Right atrium auricular region (tissue), 2 donors: ENCODE measurements at places on chromosomes 5 and 9. TPM values are rescaled to one million over a fixed set of nuclear protein-coding genes. Genes with fewer than 3 reads are reported as not detected.

DNA sequence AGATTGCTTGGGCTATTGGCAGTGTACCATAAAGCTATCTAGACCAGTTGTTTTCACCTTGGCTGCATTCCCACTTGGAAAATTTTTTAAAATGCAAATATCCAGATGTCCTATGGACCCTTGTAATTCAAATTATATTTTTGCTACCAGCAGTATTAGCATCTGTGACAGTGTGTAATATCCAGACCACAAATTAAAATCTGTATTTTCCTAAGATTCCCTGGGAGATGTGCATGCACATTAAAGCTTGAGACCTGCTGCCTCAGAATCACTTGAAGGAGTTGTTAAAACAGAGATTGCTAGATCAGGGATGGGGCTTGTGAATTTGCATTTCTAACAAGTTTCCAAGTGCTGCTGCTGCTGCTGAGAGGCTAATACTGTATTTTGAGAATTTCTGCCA is 381.2 kb upstream of the PDE4D start:
- no peaks in the 10 kb centered on the region for H3K36me3 ChIP-seq
- H3K27ac ChIP-seq, result no peak overlapping the region
- H3K27me3 ChIP-seq, result no peaks in the 10 kb centered on the region

- no peaks in the 10 kb centered on the region for H3K36me3 ChIP-seq
- no peaks in the 10 kb centered on the region for H3K4me1 ChIP-seq
- no peak overlapping the region for H3K27ac ChIP-seq
Measured at GRCh38 chr5:107764976-107765804, 94.5 kb upstream of the EFNA5 start.

The LHX2 gene
- not detected for total RNA-seq

GRCh38 chr5:160311491-160312133 is 752 bp downstream of the CCNJL start:
- H3K4me3 ChIP-seq, result peak overlapping the region; percentile 80
- no peaks in the 10 kb centered on the region for H3K27me3 ChIP-seq
- DNase-seq, result no peak
- H3K36me3 ChIP-seq, result no peaks in the 10 kb centered on the region
- H3K4me1 ChIP-seq, result no peaks in the 10 kb centered on the region

DNA sequence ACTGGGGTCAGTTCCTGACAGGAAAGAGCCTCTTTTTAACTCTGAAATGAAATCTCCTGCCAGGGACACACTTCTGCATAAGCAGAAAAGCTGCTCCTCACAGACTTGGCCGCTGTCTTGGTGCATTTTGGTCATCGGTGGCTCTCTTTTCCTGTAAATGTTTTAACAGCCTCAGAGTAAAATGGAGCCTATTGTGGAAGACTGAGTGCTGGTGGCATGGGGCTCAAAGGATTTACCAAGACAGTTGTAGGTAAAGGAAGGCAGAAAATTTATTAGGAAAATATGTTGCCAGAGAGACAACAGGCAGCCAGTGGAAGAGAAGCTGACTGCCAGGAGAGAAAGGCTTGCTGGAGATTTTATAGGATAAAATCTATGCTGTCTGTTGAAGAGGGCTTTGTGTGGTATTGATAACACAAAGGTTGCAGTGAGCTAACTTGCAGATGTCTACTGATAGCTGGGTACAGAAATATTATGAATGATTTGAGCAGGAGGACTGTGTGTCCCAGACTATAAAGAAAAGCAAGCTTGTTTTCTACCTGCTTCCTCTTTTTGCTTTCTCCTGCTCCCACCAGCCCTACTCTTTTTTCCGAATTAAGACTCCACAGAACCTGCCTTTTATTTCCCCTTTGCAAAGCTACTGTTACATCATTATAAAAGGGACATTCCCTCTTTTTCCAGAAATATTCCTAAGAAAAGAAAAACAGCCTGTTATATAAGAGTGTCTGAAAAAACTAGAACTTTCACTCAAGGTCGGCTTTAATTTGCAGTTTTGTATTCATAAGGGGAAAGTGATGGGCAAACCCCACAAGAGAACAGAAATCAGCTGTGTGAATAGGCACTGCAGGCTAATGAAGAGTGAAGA is 27.9 kb upstream of the IFNA14 start:
- H3K27me3 ChIP-seq, result no peaks in the 10 kb centered on the region
- no peaks in the 10 kb centered on the region for H3K4me1 ChIP-seq
- DNase-seq, result no peak

DNA sequence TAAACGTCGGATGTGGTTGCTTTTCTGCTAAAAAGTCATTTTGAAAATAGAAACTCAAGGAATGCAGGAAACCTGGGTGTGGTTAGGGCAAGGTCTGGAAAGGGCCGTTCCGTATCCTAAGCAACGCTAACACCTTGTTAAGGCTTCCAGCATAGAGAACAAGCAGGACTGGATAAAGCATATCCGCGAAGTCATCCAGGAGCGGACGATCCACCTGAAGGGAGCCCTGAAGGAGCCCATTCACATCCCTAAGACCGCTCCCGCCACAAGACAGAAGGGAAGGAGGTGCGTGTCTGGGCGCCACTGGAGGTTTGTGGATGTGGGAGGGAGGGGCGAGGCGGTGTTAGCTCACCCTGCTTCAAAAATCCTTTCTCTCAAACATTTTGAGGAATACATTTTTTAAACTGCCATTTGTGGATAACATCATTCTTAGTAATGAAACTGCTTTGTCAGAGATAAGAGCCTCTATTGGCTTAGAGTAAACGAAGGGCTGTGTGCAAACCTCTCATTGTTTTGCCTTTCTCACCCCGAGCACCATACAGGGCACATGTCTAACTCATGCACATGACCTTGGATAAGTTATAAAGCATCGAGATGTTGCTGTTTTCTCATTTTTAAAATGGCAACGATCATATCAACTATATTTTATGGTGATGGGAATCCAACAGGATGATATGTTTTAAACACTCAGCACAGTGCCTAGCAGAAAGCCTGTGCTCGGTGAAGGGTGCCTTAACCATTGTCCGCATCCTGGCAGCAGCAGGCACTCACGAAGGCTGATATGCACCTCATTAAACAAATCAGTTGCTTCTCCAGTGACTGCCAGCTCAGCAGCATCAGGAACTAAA is 175.7 kb upstream of the OTULINL start:
- H3K4me3 ChIP-seq, result no peak overlapping the region
- H3K36me3 ChIP-seq, result peaks cover 25% of the 10 kb centered on the region
- no peaks in the 10 kb centered on the region for H3K27me3 ChIP-seq
- no peak for DNase-seq

The COL23A1 gene
- 5.7 TPM for total RNA-seq

The FAXDC2 gene
- total RNA-seq, result 22.1 TPM

DNA sequence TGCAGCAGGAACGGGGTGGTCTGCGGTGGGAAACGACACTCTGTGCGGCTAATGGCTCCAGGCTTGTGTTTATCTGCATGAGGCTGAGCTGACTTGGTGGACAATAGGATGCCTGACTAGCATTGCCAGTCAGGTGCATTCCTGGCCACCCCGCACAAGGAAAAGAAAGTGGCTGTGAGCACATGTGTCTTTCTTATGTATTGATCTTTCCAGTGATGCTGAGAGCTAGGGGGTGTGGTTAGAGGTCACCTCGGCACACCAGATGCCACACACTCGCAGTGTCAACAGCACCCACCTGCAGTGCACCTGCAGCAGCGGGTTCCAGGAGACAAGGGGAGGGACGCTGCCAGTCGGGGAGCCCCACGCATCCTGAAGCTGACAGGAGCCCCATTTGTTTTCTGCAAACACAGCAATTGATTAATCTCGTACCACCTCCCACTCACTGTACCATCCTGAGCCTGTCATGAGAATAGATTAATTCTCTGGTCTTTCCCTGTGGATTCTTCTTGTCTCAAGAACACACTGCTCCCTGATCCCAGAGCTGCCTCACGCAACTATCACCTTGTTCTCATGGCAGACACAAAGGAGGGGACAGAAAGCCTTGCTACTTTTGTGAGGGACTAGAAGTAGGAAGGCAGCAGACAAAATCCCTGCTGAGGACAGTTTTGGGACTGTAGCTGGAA is 251.7 kb upstream of the WWC1 start:
- no peak overlapping the region for H3K4me3 ChIP-seq
- no peak overlapping the region for H3K27ac ChIP-seq
- no peaks in the 10 kb centered on the region for H3K27me3 ChIP-seq
- no peaks in the 10 kb centered on the region for H3K4me1 ChIP-seq
- no peaks in the 10 kb centered on the region for H3K36me3 ChIP-seq
- no peak for DNase-seq

DNA sequence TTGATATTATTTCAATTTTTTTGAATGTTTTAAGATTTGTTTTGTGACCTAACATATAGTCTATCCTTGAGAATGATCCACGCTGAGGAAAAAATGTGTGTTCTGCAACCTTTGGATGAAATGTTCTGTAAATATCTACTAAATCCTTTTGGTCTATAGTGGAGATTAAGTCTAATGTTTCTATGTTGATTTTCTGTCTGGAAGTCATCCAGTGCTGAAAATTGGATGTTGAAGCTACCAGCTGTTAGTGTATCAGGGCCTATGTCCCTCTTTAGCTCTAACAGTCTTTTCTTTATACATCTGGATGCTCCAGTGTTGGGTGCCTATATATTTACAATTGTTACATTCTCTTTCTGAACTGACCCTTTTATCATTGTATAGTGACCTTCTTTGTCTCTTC is 422.3 kb downstream of the TMEM232 start:
- H3K4me1 ChIP-seq, result no peaks in the 10 kb centered on the region
- H3K36me3 ChIP-seq, result no peaks in the 10 kb centered on the region
- no peak overlapping the region for H3K4me3 ChIP-seq
- no peak overlapping the region for H3K27ac ChIP-seq

GRCh38 chr5:146540414-146540813 is 24.4 kb upstream of the GPR151 start:
- no peak for DNase-seq
- H3K4me1 ChIP-seq, result no peaks in the 10 kb centered on the region
- H3K4me3 ChIP-seq, result no peak overlapping the region
- no peak overlapping the region for H3K27ac ChIP-seq
- H3K27me3 ChIP-seq, result no peaks in the 10 kb centered on the region

GRCh38 chr9:113616621-113617496 is 153.3 kb downstream of the RGS3 start:
- peaks cover 68% of the 10 kb centered on the region for H3K4me1 ChIP-seq
- H3K4me3 ChIP-seq, result no peak overlapping the region

- H3K27me3 ChIP-seq, result no peaks in the 10 kb centered on the region
- H3K4me1 ChIP-seq, result peaks cover 15% of the 10 kb centered on the region
- DNase-seq, result no peak
Measured at GRCh38 chr9:128768606-128769005, 3.1 kb downstream of the ZER1 start.

DNA sequence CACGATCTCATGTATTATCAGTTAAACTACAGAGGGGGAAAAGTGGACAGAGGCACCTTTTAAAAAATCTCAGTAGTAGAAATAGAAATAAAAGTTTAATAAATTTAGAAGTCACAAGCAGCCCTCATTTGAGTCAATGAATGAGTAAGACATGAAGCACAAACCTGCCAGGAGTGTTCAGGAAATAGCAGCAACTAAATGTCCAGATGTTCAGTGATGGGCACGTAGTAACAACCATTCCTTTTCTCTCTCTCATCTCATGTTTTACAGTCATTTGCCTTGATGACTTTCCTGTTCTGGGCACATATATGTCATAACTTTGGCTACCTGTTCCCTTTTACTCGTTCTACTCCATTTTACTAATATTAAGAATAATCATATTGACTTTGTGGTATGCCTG is 17.7 kb downstream of the ISOC1 start:
- H3K36me3 ChIP-seq, result peaks cover 18% of the 10 kb centered on the region
- H3K27ac ChIP-seq, result no peak overlapping the region
- H3K27me3 ChIP-seq, result no peaks in the 10 kb centered on the region
- DNase-seq, result no peak

DNA sequence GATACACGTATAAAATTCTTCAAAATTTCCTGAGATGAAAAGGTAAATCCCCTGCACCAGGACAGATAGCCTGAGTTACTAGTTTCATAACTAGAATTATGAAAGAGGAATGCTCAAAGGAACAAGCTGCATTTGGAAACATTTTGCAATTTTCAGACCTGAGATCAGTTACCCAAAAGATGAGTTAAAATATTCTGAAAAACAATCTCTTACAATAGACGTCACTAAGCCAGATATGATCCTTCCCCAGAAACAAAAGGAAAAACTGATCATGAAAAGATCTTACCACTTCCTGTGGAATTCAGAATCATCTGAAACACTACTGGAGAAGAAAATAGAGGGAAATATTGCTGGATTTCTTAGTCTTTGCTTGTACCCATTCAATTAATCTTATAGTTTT is 204.7 kb downstream of the ARRDC3 start:
- peaks cover 6% of the 10 kb centered on the region for H3K4me1 ChIP-seq
- no peak for DNase-seq
- no peak overlapping the region for H3K27ac ChIP-seq
- no peaks in the 10 kb centered on the region for H3K36me3 ChIP-seq
- H3K27me3 ChIP-seq, result no peaks in the 10 kb centered on the region

- DNase-seq, result no peak
- H3K4me1 ChIP-seq, result no peaks in the 10 kb centered on the region
- peaks cover 77% of the 10 kb centered on the region for H3K36me3 ChIP-seq
- H3K27me3 ChIP-seq, result no peaks in the 10 kb centered on the region
Measured at GRCh38 chr9:129060991-129061390, 19.9 kb upstream of the DOLPP1 start.

DNA sequence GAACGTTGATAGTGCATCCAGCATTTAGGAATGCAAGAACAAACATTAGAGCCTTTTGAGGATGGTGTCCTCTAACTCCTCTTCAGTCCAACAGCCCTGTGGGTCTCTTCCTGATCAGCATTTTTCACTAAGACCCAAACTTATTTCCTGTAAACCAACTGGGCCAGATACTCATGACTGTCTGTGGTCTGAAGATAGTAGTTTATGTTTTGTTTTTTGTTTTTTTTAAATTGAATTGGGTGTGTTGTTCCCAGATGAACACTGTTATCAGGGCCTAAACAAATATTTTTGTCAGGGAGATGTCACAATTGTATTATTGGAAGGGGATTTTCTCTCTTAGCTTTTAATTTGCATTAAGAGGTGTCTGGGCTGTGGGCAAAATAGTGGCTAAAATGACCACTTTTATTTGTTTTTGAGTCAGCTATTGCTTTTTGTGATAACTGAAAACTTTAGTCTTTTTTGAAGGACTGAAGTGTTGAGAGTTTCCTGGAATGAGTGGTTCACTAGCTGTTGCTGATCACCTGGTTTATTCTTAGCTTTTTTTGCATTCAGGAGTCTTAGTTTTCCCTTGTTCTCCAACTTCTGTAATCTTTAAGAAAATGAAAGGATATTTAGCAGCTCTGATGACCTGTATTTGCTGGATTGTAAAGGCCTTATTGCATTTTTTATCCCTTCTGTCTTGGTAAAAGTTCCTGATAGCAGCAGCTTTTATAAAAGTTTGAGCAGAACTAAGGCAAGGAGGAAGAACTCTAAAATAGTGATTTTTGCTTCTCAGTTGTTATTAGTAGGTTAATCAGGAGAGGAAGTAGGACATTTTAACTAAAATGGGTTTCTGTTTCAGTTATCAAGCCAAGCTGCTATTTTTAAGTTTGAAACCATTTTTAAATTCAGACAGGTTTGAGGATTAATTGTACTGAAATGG is 5.5 kb downstream of the MAN2A1 start:
- no peak for DNase-seq
- H3K4me3 ChIP-seq, result no peak overlapping the region
- H3K27me3 ChIP-seq, result no peaks in the 10 kb centered on the region
- no peaks in the 10 kb centered on the region for H3K36me3 ChIP-seq

GRCh38 chr5:78985725-78986223 is 664 bp upstream of the ARSB start:
- H3K4me3 ChIP-seq, result peak overlapping the region; percentile 91
- peak overlapping the region; percentile 98 for H3K27ac ChIP-seq
- no peak for DNase-seq
- no peaks in the 10 kb centered on the region for H3K4me1 ChIP-seq
- no peaks in the 10 kb centered on the region for H3K27me3 ChIP-seq

The PLEKHG4B gene
- 0.48 TPM for total RNA-seq

GRCh38 chr9:9536523-9536922 is 1076.3 kb downstream of the PTPRD start:
- H3K27me3 ChIP-seq, result no peaks in the 10 kb centered on the region
- H3K4me1 ChIP-seq, result no peaks in the 10 kb centered on the region
- H3K4me3 ChIP-seq, result no peak overlapping the region
- H3K36me3 ChIP-seq, result no peaks in the 10 kb centered on the region
